ENCODE measurements at places on chromosomes 5 and 9.

GRCh38 chr5:11955331-11955730 lies 51.1 kb upstream of the CTNND2 start:
- DNase-seq = no peak

DNA sequence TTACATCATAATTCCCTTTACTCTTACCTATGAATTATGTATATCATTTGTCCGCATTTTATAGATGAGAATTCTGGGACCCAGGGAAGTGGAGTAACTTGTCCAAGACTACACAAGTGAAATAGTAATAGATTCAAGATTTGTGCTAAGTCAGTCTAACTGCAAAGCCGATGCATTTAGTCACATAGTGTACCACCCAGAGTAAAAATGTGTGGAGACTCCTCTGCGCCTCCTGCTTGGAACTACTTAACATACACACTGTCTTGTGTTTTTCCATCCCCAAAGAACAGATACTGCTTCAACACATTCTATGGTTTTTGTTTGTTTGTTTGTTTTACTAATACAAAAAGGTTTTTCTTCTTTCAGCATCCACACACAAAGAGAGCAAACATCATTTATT lies 729.8 kb downstream of the PRELID2 start:
- no peak for DNase-seq

GRCh38 chr5:16007750-16008415 lies 171.7 kb downstream of the MARCHF11 start:
- no peak for DNase-seq

DNA sequence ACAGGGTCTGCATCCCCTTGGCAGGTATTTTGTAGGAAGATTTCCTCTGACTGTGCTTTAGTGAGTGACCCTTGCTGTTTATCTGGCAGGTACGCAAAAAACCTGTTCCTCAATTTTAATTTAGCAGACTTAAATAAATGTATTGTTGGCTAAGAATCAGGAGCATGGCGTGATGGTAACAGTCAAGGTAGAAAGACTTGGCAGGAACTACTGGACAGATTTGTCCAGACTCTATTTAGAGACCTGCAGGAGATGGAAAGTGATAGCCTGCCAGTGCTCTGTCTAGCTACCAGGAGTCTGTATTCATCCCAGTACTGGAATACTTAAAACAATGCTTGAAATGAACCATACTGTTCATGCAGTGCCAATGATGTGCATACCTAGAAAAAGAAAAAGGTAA lies 78.8 kb upstream of the MAST4 start:
- no peak for DNase-seq

DNA sequence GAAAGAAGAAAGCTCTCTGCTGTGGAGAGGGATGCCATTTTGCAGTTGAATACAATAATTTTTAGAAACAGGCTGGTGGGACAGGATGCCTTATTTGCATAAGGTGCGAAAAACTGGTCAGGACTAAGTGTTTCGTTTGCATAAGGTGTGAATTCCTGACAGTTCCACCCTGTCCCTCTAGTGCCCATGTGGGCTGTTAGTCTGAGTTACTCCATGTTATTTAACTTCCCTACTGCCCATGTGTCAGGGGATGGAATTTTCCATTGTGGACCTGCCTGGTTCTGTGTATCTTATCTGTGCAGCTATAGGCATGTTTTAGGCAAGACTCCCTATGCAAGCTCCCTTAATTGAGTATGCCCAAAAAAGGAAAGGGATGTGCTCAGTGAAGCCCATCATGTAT lies 35.3 kb upstream of the NFIL3 start:
- no peak for DNase-seq

DNA sequence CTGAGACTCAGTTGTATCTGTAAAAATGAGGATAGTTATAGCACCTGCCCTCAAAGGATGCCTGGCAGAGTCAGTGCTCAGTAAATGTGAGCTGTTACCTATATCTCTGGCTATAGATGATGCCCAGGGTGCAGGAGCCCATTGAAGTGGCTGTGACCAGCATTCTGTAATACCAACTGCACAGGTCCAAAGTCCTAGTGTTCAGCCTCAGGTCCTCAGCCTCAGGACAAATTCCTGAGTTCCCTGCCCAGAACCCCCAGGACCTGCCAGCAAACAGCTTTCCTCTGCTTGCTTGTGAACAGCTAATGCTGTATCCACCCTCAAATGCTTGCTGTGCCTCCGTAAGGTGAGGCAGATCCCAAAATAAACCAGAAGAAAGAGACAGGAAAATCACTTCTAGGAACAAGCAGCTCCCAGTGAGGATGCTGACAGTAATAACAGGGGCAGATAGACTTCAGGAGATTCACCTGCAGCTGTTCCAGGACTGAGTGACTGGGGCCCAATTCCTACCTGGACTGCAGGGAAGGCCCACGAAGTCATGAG lies 80.8 kb downstream of the SIL1 start:
- DNase-seq = no peak

DNA sequence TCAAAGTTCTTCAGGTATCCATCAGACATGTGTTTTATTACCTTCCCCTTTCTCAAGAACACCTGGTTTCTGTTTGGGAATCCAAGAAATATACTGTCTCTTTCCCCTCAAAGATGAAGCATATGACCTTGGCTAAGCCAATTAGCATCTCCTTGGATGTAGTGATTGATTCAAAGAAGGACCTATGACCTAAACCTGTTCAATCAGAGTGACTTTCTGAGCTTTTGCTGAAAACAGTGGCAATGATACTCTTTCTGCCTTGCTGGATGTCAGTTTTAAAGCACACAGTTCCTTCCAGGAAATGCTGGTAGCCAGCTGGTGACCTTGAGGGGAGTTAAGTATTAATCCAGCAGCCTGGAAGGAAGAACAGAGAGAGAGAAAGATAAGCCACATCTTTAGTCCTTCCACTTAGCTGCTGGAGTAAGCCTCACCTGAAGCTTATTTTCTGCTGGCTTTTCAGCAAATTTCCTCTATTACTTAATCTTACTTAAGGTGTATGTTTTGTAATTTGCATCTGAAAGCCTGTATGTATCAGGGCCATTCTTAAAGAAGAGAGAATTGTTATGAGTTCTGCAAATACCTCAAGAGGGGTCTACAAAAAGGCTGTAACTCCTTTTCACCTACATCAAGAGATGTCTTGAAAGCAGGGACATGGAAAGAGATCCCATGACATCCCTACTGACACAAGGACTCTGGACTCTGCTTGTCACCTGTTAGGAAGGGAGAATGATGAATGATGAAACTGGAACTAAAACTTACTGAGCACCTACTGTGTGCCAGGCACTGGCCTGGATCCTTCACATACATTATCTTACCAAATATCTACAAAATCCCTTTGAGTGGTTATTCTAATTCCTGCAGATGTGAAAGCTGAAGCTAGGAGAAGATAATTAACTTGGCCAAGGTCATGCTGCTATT lies 35.2 kb upstream of the PIK3R1 start:
- DNase-seq = no peak

GRCh38 chr9:137186385-137186784 lies 2.0 kb downstream of the ANAPC2 start:
- DNase-seq = no peak

GRCh38 chr5:36878392-36879082 lies 2.0 kb downstream of the NIPBL start:
- no peak for DNase-seq

DNA sequence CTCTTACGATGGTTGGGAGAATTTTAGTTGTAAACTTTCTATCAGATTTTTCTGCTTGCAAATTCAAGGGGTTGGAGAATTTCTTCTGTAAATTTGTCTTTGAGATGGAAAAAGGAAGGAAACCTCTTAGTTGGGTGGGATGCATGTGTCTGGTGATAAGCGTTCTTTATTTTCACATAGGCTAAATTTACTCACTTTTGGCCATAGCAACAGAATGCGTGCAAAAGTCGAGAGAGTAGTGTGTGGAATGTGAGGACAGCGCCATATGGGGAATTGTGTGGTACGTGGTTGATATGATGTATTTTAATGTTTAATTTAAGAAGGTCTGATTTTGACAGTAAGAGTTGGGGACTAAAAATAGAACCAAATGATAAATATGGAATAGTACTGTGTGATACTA lies 282.2 kb downstream of the TAF11L14 start:
- no peak for DNase-seq

GRCh38 chr9:4144869-4145268 lies 155.0 kb downstream of the GLIS3 start:
- DNase-seq = no peak

DNA sequence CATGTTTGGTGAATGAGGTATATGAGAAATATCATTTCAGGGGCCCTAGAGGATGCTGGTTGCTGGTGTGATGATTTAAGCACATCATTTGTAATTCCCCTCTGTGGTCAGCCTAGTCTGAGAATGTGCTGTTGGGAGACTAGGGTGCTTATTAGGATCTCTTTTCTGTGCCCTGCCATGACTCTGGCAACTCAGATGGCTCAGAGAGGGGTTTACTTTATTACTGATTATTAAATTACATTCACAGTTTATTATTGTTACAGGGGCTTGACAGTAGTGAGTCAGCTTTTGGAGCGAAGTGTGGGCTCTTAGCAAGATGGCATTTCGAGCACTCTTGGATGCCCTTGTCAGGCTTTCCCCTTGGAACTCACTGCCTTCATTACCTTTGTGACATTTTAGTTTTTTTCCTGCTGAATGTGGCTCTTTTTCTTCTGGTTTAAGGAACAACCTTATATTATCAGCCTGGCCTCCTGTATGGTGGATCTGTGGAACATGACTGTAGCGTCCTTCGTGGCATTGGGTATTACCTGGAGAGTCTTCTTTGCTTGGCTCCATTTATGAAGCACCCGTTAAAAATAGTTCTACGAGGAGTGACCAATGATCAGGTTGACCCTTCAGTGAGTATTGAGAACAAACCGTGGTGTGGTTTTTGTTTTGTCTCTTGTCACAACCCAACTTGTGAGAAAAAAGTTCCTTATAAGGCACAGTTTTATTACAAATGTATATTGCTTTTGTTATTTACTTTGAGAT lies 33.8 kb downstream of the RCL1 start:
- no peak for DNase-seq

DNA sequence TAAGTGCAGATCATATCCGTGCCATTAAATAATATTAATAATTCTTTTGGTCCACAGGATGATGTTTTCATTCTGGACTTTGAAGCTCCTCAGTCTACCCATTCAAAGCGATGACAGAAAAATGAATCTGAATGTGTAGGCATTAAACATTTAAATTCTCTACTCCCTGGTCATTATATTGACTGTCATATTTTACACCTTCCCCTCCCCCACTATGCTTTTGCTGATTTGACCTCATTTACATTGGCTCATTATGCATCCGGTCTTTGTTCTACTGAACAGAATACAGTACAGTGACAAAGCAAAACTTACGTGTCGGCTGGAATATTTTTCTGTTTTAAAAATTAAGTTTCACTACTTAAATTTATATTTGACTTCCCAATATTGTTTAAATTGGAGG lies 289.7 kb upstream of the TMEM161B start:
- DNase-seq = no peak

DNA sequence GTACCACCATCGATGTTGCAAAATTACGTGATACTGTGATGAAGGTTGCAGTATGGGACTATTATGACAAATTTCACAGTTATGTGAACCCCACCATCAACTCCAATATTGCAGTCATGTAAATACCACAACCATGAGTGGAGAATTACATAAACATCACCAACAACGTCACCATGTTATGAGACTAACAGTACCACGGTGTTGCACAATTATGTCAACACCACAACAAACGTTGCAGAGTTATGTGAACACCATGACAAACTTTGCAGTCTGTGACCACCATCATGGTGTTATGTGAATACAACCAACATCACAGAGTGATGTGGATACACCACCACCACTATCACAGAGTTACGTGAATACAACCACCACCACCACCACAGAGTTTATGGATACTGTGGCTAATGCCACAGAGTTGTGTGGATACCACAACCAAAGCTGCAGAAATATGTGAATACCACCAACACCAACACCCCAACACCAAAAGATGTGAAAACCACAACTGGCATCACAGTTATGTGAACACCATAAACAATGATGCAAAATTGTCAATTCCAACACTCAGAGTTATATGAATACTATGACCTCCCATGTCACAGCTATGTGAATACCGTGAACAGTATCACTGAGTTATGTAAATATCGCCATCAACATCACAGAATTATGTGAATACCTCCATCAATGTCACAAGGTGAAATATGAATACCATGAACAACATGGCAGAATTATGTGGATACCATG lies 62.4 kb downstream of the SHC3 start:
- DNase-seq = no peak

DNA sequence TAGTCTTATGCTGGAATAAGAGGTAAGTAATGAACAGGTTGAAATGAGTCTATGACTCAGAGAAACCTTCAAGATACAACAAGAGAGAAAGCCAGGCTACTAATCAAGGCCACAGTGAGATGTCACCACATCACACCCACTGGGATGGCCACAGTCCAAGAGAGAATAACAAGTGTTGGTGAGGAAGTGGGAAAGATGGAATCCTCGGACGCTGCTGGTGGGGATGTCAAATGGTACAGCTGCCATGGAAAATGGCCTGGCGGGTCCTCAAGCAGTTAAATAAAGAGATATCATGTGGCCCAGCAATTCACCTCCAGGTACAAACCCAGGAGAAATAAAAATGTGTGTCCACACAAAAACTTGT lies 41.9 kb upstream of the NEURL1B start:
- no peak for DNase-seq

GRCh38 chr5:135881244-135881643 lies 14.4 kb downstream of the IL9 start:
- DNase-seq = no peak

DNA sequence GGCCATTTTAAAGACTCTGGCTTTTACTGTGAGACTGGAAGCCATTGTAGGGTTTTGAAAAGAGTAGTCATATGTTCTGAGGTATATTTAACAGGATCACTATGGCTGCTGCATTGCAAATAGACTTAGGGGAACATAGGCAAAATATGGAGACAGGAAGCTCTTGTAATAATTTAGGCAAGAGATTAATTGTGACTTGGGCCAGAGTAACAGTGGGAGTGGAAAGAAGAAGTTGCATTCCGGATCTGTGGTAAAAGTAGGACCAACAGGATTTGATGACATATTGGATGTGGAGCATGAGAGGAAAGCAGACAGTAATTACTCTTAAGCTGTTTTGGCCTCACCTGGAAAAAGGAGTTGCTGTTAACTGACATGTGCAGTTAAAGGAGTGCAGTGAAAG lies 85.6 kb downstream of the SMIM15 start:
- DNase-seq = no peak

- DNase-seq = no peak
These were observed 8.7 kb downstream of the PHYKPL start for GRCh38 chr5:178223828-178224335.

DNA sequence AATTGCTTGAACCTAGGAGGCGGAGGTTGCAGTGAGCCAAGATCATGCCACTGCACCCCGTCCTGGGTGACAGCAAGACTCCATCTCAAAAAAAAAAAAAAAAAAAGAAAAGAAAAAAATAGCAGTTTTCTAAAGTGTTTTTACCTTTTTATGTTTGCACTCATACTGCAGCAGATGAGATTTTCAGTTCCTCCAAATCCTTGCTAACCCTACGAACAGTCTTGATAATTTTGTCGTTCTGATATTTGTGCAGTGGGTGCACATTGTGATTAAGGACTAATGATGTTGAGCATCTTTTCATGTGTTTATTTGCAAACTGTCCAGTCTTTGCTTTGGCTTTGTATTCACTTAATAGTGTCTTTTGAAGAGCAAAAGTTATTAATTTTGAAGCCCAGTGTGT lies 42.9 kb downstream of the ZCCHC7 start:
- no peak for DNase-seq
